ENCODE measurements at places on chromosomes 6 and 20. TPM values are rescaled to one million over a fixed set of nuclear protein-coding genes. Genes with fewer than 3 reads are reported as not detected.

DNA sequence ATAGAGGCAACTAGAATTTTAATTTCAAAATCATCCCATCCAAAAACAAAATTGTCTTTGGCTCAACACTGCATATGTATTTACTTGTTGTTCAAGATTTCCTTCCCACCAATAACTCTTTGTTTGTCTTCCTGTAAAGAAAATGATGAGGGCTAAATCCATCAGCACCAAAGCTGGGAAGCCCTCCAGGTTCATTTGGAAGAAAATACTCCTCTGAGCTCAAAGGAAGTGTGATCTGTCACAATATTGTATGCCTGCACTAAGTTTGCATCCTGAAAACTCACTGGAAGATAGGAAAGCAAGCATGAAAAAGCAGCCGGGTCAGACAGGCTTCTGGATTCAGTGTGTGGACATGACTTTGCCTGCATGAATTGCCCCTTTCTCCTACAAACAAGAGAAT lies 28.7 kb upstream of the OPRM1 start:
- no peak for DNase-seq

DNA sequence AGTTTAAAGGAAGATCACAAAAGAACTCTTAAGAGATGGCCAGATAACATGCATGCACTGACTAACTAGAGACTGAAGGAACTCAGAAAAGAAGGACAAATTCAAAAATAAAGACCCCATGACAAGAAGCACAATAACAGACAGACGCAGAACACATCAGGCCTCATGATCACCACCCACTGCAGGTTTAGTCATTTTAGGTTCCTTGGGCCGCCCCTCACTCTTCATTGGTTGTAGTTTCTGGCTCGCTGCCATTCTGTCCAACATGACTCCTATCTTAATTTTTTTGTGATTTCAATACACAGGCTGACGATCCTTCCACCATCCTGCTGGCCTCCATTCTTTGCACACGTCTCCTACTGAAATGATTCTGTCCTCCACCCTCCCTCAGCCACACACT lies 21.6 kb downstream of the STX7 start:
- peak; percentile 86 for DNase-seq

GRCh38 chr6:54060286-54060685 lies 51.0 kb upstream of the MLIP start:
- no peak for DNase-seq

DNA sequence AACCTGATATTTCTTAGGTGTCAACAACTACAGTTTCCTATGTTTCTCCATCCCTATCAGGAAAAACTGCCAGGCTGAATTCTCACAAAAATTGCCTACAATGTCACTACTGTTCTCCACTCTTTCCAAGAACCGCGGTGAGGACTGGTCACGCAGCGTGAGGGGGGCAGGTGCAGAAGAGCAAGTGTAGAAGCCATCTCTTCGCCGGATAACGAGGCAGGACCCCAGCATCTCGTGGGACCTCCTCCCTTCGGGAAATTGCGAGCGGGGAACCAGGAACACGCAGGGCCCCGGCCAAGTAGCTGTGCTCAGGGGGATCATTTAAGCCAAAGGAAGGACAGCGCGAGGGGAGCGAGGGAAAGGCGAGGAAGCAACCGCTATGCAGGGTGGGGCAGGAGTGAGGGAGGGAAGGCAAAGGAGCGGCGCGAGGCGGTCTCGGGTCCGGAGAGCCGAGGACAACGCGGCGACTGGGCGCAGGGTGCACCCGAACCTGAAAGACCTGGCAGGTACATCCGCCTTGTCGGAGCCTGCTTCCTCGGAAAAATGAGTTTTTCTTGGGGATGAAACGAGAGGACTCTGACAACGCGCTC lies 559 bp downstream of the APMAP start:
- DNase-seq: peak; percentile 64

DNA sequence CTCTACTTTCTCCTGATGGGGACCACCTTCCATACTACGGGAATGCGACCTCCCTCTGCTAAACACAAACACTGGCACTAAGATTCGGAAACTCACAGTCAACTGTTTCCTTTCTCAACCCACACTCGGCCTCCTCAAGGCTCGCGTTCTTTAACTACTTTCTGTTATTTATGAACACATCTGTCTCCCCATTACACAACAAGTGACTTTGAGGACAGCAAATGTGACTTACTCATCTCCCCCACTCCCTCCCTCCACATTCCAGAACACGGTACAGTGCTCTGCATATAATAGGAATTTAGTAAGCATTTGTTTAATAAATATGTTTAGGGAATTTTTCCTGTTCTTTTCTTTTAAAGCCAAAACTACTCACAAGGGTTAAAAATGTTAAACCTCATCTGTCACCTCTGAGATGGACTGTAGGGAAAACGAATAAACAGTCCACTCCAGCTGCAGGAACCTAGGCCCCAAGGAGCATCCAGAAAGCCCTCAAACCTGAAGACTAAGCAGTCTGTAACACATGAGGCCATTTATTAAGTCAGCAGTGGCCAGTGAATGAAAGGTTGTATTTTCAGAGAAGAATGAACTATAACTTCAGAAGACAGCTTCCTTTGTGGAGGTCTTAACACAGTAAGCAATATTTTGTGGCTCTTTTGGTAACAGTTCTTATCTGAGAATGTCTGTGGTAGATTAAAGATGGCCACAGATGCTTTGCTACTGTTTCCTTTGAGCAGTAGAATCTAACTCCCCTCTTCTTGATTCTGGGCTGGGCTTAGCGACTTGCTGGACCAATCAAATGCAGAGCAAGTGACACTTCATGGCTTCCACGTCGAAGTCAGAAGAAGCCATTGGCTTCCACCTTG lies 209.6 kb upstream of the DTNBP1 start:
- no peak for DNase-seq

GRCh38 chr20:54013471-54013870 lies 56.9 kb downstream of the BCAS1 start:
- DNase-seq: no peak

- no peak for DNase-seq
These were observed 119.0 kb upstream of the MCHR2 start for GRCh38 chr6:100112855-100113508.

GRCh38 chr20:15319439-15319838 lies 982.0 kb upstream of the FLRT3 start:
- no peak for DNase-seq

- DNase-seq: no peak
These were observed 159.8 kb downstream of the PLCB1 start for GRCh38 chr20:8291873-8292272.

GRCh38 chr20:17646961-17647301 lies 35.1 kb downstream of the RRBP1 start:
- DNase-seq: no peak

DNA sequence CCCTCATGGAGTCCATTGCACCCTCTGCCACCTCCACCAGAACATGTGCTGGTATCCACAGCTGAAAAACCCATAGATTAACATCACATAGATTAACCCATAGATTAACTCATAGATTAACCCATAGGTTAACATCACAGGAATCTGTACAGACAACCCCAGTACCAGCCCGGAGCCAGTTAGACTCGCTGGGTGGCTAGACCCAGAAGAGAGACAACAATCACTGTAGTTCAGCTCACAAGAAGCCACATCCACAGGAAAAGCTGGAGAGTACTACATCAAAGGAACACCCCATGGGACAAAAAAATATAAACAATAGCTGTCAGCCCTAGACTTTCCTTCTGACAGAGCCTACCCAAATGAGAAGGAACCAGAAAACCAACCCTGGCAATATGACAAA lies 25.1 kb downstream of the SERPINB9 start:
- DNase-seq: no peak

DNA sequence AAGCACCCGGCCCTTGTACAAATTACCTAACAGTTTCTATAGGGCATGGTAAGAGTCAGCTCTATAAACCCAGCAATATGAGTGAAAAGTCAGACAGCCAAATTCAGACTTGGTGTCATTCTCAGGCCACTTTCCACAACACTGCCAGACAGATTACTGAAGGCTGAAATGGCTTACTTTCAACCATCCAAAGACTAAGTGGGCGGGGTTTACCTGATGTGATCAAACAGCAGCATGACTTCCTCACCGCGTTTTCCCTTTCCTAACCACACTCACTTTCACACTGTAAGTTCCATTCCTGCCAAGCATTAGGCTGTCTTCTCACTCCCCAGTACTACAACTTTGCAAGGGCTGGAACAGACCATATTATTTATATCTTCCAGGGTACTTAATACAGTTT lies 85.9 kb downstream of the SMLR1 start:
- no peak for DNase-seq

GRCh38 chr6:137749696-137750211 lies 117.3 kb upstream of the TNFAIP3 start:
- no peak for DNase-seq

- DNase-seq: no peak
These were observed 12.5 kb upstream of the ETV7 start for GRCh38 chr6:36399970-36400369.

DNA sequence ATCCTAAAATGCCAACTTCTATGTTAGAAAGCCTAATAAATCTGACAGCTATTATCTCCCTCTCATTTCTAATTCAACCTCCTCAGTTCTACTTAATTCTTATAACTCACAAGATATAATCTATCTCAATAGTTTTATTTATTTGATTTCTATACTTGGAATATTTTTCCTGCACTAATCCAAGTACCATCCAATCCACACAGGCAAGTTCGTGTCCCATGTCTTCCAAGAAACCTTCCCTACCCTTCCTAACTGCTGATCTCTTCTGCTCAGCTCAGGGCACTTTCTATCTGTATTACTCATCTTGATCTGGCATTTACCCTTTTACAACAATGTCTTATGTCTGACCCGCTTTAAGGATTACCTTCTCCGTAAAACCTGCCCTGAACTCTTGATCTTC lies 18.2 kb downstream of the NCOA5 start:
- no peak for DNase-seq

DNA sequence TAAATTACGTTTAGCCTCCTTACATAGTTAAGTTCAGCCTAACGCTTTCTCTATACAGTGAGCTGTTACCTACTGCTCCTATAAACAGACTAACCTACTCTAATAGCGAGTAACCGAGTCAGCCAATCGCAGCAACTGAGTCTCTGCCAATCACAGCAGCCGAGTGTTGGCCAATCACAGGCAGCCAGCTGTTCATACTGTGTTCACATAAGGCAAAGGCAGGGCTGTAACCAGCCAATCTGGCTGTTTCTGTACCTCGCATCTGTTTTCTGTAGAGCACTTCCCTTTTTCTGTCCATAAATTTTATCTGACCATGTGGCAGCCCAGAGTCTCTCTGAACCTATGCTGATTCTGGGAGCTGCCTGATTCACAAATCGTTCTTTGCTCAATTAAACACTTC lies 263.9 kb upstream of the JARID2 start:
- DNase-seq: no peak

DNA sequence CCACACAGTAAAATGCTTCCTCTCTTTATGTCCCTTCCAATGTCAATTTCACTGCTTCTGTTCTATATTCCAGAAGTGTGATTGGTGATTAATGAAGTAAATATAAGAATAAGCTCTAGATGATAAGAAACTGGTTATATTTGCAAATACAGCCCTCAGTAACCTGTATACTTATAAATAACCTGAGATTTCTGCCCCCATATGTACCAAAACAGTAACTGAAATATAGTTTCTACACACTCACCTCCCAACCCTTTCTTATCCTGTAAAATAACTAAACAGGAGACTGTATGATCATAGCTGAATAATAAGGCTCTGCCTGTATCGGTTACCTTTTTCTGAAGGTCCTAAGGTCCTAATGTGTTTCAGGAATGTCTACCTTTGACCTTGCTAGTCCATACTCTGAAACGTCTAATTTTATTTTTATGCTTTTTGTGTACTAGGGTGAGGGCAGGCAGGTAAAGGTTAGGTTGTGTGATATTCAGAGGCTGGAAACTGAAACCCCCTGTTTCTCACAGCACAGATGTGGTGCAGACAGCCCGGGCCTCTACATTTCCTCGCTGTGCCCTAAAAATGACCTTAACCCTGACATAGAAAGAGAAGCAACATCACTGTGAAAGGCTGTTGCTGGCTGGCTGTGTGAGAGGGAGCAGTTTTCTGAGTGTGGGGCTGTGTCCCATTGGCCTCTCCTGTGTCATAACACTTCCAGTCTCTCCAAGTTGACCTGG lies 378.8 kb downstream of the CENPW start:
- no peak for DNase-seq

The CPNE5 gene
- 0.63 TPM for total RNA-seq

The BPIFB4 gene
- not detected for total RNA-seq

The TNFRSF6B gene
- total RNA-seq: 2.5 TPM

All from Karpas-422 (cell line).